Cortex of kidney (tissue), 1 donor: ENCODE measurements at places on chromosomes 1 and 21.

DNA sequence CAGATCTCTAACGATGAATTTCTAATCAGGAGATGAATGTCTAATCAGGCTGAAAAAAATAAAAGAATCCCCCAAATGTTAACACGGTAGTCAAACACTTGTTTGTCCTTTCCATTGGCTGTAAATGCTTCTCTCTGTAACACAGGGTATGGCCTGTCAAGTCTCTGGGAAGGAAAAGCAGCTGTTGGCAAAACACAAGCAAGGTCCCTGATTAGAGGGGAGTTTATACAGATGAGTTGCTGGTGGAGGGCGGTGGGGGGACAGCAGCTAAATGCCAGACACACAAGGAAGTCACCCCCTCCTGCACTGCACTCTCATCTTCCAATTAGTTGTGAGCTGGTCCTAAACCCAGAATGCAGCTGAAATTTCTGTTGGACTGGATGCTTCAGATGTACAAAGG, 51.0 kb downstream of the PGBD5 start:
- DNase-seq, result no peak

DNA sequence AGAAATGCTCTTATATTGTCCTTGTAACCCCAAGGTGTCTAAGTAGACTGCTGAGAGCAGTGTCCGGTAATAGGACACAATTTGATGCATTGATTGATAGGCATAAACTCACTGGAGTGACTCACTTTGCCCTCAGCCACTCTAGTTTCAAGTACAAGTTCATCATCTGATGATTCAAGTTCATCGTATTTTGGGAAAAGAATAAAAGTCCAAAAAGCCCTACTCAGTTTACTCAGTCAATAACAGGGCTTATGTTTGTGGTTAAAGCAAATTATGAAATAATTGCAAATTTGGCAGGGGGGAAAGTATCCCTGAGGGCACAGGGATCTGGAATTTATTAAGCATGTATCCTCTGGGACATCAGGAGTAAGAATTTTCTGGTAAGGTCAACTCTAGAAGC, 7.6 kb upstream of the ATF3 start:
- no peak for DNase-seq

- DNase-seq, result no peak
Observed at GRCh38 chr21:22791376-22791775, 1793.2 kb downstream of the NCAM2 start.

DNA sequence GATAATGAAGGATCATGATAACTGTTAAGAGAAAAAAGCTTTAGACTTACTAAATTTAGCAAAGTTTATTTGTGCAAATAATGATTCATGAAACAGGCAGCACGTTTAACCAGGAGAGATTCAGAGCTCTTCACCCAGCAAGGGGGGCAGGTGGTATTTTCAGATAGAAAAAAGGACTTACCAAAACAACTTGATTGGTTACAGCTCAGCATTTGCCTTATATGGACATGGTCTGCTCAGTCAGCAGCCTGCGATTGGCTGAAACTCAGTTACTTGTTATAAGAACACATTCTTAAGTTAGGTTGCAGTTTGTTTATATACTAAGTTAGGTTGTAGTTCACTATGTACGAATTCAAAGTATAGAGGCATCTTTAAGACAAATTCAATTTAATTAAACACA, 165.6 kb downstream of the DUSP10 start:
- DNase-seq, result no peak

DNA sequence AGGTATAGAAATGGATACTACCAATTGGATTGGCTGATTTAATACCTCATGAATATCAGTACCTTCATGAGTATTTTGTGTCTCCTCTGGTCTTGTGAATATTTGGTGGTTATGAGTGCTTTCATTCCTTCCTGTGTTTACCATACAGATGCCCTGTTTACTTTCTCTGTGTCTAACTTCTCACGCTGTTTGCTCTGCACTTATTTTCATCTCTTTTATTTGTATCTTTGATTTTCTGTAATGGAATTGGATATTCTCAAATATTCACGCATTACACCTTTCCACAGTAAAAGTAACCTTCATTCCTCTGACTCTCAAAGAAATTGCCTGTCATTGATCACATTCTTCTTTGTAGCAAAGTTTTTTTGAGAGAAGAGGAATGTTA, 16.8 kb downstream of the CNST start:
- no peak for DNase-seq
